H1 (cell line): ENCODE measurements at places on chromosomes 1 and 21. TPM values are rescaled to one million over a fixed set of nuclear protein-coding genes. Genes with fewer than 3 reads are reported as not detected.
A peak's percentile ranks its signal among the peaks of the same experiment; 100 is the strongest.

- H3K4me1 ChIP-seq: no peaks in the 10 kb centered on the region
- H3K36me3 ChIP-seq: peaks cover 39% of the 10 kb centered on the region
- H3K4me3 ChIP-seq: no peak overlapping the region
- H3K27me3 ChIP-seq: no peaks in the 10 kb centered on the region
- DNase-seq: no peak
- no peak overlapping the region for H3K27ac ChIP-seq
Measured at GRCh38 chr1:156233426-156234127, 8.4 kb upstream of the BGLAP start.

- H3K4me1 ChIP-seq: peaks cover 3% of the 10 kb centered on the region
- no peaks in the 10 kb centered on the region for H3K27me3 ChIP-seq
- no peak overlapping the region for H3K4me3 ChIP-seq
- DNase-seq: no peak
Measured at GRCh38 chr1:4149281-4149680, 249.2 kb upstream of the C1orf174 start.

GRCh38 chr1:153490272-153491051 lies 30.0 kb upstream of the S100A7 start:
- peaks cover 4% of the 10 kb centered on the region; the same call in 1 of the 2 replicates for H3K4me1 ChIP-seq
- H3K27me3 ChIP-seq: no peaks in the 10 kb centered on the region
- no peaks in the 10 kb centered on the region for H3K36me3 ChIP-seq
- DNase-seq: no peak
- no peak overlapping the region for H3K4me3 ChIP-seq
- no peak overlapping the region for H3K27ac ChIP-seq

GRCh38 chr1:29793101-29793546 lies 556.8 kb downstream of the PTPRU start:
- no peaks in the 10 kb centered on the region for H3K27me3 ChIP-seq
- H3K27ac ChIP-seq: peak overlapping the region; percentile 48
- H3K4me3 ChIP-seq: no peak overlapping the region
- H3K4me1 ChIP-seq: no peaks in the 10 kb centered on the region; the same call in 1 of the 2 replicates
- no peaks in the 10 kb centered on the region for H3K36me3 ChIP-seq

- no peaks in the 10 kb centered on the region for H3K36me3 ChIP-seq
- DNase-seq: no peak
- peaks cover 7% of the 10 kb centered on the region for H3K4me1 ChIP-seq
- H3K27ac ChIP-seq: no peak overlapping the region
- no peak overlapping the region for H3K4me3 ChIP-seq
Measured at GRCh38 chr1:19650416-19651140, 6.5 kb downstream of the NBL1 start.

- H3K4me3 ChIP-seq: no peak overlapping the region
- H3K4me1 ChIP-seq: peaks cover 2% of the 10 kb centered on the region; the same call in 1 of the 2 replicates
- H3K27ac ChIP-seq: no peak overlapping the region
- DNase-seq: no peak
Measured at GRCh38 chr1:204616641-204617040, 68.9 kb downstream of the LRRN2 start.

GRCh38 chr1:111775966-111776365 lies 20.3 kb downstream of the DDX20 start:
- no peaks in the 10 kb centered on the region for H3K27me3 ChIP-seq
- no peaks in the 10 kb centered on the region for H3K36me3 ChIP-seq
- no peak overlapping the region for H3K27ac ChIP-seq

GRCh38 chr1:14149431-14149830 lies 449.1 kb upstream of the KAZN start:
- no peak for DNase-seq
- no peak overlapping the region for H3K27ac ChIP-seq
- no peaks in the 10 kb centered on the region for H3K36me3 ChIP-seq
- H3K4me1 ChIP-seq: no peaks in the 10 kb centered on the region

DNA sequence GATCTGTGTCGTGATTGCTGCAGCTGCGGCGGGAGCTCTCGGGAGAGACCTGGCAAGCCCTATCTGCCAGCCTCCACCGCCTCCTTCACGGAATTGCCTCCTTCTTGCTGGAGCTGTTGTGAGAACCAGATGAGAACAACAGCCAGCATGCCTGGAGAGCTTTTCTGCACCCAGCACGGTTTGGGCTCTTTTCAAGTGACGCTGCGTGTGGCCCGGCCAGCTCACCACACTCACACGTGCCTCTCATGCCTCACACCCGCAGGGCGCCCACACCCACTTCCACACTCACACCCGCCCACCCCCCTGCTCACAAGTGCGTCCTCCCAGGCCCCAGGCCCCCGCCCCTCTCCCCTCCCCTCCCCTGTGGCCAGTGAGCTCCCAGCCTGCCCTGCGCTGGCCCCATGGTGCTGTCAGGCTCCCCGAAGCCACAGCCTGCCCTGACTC lies 135.7 kb upstream of the RUNX3 start:
- no peaks in the 10 kb centered on the region for H3K36me3 ChIP-seq
- no peaks in the 10 kb centered on the region for H3K27me3 ChIP-seq

- H3K36me3 ChIP-seq: no peaks in the 10 kb centered on the region
- no peak overlapping the region for H3K27ac ChIP-seq
- H3K27me3 ChIP-seq: no peaks in the 10 kb centered on the region
- H3K4me1 ChIP-seq: no peaks in the 10 kb centered on the region
- H3K4me3 ChIP-seq: no peak overlapping the region
- DNase-seq: no peak
Measured at GRCh38 chr1:67611846-67612245, 73.2 kb upstream of the GADD45A start.

DNA sequence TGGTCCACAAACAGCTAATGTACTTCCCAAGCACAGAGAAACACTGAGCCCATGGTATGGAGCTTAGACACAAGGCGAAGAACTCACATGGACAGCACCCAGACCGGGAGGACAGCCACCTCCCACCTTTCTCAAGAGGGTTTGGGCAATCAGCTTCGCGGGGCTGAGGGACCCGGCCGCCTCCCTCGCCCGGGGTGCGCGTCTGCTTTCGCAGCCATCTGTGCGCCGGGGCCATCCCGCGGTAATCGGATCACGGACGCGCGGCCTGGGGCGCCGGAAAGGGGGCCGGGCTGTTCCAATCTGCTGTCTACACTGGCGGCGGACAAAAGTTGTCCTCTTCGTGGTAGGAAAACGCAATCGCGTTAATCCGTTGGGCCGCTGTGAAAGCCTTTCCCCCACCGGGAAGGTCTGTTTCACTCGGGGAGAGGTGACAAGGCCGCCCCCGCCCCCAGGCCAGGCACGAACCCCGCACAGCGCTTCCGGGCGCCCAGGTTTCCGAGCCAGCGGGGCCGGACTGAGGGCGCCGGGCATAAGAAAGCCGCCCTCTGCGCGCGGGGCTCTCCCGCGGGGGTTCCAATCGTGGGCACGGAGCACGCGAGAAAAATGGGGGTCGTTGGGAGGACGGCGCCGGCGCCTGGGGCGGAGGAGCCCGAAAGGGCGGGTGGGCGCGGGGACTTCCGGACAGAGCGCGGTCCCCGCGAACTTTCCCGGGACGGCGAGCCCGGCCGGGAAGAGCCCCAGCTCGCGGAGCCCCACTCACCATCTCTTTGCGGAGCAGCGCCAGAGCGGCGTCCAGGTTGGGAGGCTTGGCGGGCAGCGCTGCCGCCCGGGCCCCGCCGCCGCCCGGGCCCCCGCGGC lies 664 bp downstream of the FAM89A start:
- H3K27me3 ChIP-seq: peaks cover 52% of the 10 kb centered on the region
- H3K4me1 ChIP-seq: peaks cover 3% of the 10 kb centered on the region
- no peaks in the 10 kb centered on the region for H3K36me3 ChIP-seq

DNA sequence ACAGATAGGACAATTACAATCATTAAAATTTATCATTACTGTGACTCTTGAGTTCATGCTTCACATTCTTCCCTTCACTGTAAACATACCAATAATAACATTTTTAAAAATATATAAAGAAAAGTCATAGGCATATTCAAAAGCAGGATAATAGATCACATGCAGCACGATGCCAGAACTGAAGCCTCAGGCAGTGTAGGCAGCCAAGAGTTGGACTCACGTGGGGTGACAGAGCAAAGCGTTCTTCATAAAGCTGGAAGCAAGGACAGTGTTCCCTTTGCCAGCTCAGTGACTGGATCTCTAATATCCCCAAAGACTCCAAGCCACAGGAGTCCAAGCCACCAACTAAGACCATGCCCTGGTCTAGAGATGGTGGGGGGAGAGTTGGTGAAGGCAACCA lies 77.7 kb downstream of the ODF2L start:
- no peak for DNase-seq
- H3K27ac ChIP-seq: no peak overlapping the region
- H3K36me3 ChIP-seq: no peaks in the 10 kb centered on the region
- H3K4me1 ChIP-seq: no peaks in the 10 kb centered on the region
- no peak overlapping the region for H3K4me3 ChIP-seq

GRCh38 chr1:26739329-26739914 lies 43.6 kb downstream of the ARID1A start:
- H3K4me3 ChIP-seq: no peak overlapping the region
- H3K27ac ChIP-seq: no peak overlapping the region
- no peak for DNase-seq
- H3K27me3 ChIP-seq: no peaks in the 10 kb centered on the region

DNA sequence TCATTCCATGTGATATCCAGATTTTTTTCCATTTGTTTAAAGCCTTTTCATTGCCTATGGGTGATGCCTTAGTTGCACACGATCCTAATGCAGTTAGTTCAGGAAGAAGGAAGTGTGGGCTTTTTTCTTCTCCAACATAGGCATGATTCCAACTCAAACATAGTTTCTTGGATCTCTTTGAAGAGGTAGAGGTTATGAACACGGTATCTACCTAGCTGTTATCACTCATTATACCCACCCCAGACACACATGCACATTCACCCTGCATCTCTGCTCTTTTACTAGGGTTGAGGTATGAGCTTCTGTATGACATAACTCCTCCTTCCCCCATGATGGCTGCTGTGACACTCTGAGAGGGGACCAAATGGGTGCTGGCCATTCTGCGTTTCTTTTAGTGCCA lies 122.1 kb upstream of the ZNF648 start:
- no peak for DNase-seq
- no peak overlapping the region for H3K27ac ChIP-seq
- H3K27me3 ChIP-seq: no peaks in the 10 kb centered on the region

- H3K27ac ChIP-seq: no peak overlapping the region
- H3K4me3 ChIP-seq: no peak overlapping the region
- no peaks in the 10 kb centered on the region for H3K27me3 ChIP-seq
- H3K4me1 ChIP-seq: peaks cover 18% of the 10 kb centered on the region
Measured at GRCh38 chr1:164767752-164768402, 208.9 kb downstream of the PBX1 start.

- no peak overlapping the region for H3K27ac ChIP-seq
- no peak overlapping the region for H3K4me3 ChIP-seq
- DNase-seq: no peak
Measured at GRCh38 chr1:79568411-79568810, 561.9 kb upstream of the ADGRL4 start.

DNA sequence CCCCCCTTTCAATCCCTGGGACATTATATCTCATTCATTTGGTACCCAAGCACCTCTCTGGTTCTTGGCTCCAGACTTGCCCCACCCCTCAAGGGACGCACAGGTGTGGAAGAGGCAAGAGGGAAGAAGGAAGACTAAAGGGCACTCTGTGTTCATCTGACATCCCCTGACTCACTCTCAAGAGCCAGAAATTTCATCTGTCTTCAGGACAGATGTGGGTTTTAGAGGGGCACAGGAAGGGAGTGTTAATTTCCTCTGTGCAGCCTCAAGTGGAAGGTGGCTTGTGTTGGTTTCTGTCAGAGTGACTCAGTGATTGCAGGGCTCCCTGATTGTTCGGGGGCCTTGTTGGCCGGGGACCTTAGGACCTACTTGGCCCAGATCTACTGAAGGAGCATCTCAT lies 2.4 kb downstream of the C2CD4D start:
- peaks cover 24% of the 10 kb centered on the region for H3K27me3 ChIP-seq
- H3K36me3 ChIP-seq: no peaks in the 10 kb centered on the region
- no peak overlapping the region for H3K27ac ChIP-seq
- H3K4me3 ChIP-seq: no peak overlapping the region
- DNase-seq: no peak
- peaks cover 9% of the 10 kb centered on the region for H3K4me1 ChIP-seq

- H3K27me3 ChIP-seq: no peaks in the 10 kb centered on the region
- H3K36me3 ChIP-seq: no peaks in the 10 kb centered on the region
- no peak for DNase-seq
- no peak overlapping the region for H3K4me3 ChIP-seq
- no peak overlapping the region for H3K27ac ChIP-seq
Measured at GRCh38 chr1:226602186-226603021, 53.8 kb downstream of the STUM start.

GRCh38 chr1:1335792-1336248 lies 4.7 kb downstream of the TAS1R3 start:
- no peak overlapping the region for H3K27ac ChIP-seq
- no peaks in the 10 kb centered on the region for H3K4me1 ChIP-seq
- no peak overlapping the region for H3K4me3 ChIP-seq
- peaks cover 2% of the 10 kb centered on the region; the same call in 1 of the 2 replicates for H3K36me3 ChIP-seq
- DNase-seq: no peak

DNA sequence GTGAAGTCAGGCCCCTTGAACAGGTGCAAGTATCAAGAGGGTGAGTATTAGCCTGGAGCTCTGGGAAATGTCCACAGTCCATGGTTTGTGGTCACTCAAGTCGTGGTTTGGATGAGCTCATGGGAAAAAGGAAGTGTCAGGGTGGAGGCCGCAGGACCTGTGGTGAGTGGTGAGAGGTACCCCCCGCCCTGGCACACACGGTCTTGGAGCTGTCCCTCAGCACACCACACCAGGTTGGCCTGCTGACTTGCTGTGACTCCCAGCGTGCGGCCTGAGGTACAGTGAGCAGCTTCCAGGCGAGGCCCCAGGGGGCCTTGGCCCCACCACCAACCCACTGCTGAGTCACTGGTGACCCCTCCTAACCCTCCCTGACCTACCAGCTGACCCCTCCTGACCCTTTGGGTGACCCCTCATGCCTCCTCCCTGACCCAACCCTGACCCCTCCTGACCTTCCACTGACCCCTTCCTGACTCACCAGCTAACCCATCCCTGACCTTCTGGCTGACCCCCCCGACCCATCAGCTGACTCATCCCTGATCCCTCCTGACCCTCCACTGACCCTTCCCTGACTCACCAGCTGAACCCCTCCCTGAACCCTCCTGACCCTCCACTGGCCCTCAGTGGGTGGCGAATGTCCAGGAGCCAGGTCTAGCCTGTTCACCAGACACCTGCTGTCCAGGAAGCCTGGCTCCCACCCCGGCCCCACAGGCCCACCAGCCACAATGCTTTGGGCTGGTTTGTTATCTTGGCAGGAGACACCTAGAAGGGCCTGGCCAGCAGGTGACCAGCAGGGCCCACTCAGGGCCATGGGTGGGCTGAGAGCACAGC lies 34.8 kb upstream of the RNF187 start:
- H3K4me3 ChIP-seq: no peak overlapping the region
- no peak overlapping the region for H3K27ac ChIP-seq
- H3K4me1 ChIP-seq: no peaks in the 10 kb centered on the region; the same call in 1 of the 2 replicates
- peaks cover 15% of the 10 kb centered on the region for H3K27me3 ChIP-seq

Gene PDE9A
- 45.7 and 45.9 TPM in 2 replicates for total RNA-seq

Gene SRGAP2
- 51.2 and 54.0 TPM in 2 replicates for total RNA-seq

Gene DIO1
- total RNA-seq: not detected in 2 replicates

Gene MAN1A2
- 18.8 and 19.1 TPM in 2 replicates for total RNA-seq

Gene MMP23B
- 14.6 and 19.1 TPM in 2 replicates for total RNA-seq

Gene CELA3A
- not detected in 2 replicates for total RNA-seq

Gene RNF186
- total RNA-seq: not detected in 2 replicates

Gene ATAD3C
- total RNA-seq: 1.3 and 2.0 TPM in 2 replicates

Gene JTB
- 91.1 and 93.0 TPM in 2 replicates for total RNA-seq
